Neuronal stem cell (in vitro differentiated cells): ENCODE measurements at places on chromosomes 2 and 18.

GRCh38 chr2:124572934-124573634 lies 548.0 kb downstream of the CNTNAP5 start:
- no peak for DNase-seq

- no peak for DNase-seq
Observed at GRCh38 chr18:77106331-77106730, 26.3 kb downstream of the MBP start.

DNA sequence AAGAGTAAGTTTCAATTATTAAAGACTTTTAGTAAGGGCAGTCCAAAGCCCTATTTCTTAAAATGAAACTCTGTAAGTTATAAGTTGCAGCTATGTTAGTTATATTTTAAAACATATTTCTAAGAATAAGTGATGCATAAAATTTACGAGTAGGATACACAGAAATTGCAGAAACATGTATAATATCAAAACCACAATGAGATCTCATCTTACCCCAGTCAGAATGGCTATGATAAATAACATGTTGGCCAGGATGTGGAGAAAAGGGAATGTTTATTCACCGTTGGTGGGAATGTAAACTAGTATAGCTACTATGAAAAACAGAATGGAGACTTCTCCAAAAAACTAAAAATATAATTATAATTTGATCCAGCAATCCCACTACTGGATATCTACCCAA lies 201.2 kb downstream of the CBLN2 start:
- DNase-seq = no peak

- no peak for DNase-seq
Observed at GRCh38 chr18:22186484-22186971, 17.1 kb downstream of the GATA6 start.

- no peak for DNase-seq
Observed at GRCh38 chr2:12861344-12861930, 144.7 kb downstream of the TRIB2 start.

GRCh38 chr18:8461544-8461943 lies 147.7 kb upstream of the RAB12 start:
- no peak for DNase-seq

DNA sequence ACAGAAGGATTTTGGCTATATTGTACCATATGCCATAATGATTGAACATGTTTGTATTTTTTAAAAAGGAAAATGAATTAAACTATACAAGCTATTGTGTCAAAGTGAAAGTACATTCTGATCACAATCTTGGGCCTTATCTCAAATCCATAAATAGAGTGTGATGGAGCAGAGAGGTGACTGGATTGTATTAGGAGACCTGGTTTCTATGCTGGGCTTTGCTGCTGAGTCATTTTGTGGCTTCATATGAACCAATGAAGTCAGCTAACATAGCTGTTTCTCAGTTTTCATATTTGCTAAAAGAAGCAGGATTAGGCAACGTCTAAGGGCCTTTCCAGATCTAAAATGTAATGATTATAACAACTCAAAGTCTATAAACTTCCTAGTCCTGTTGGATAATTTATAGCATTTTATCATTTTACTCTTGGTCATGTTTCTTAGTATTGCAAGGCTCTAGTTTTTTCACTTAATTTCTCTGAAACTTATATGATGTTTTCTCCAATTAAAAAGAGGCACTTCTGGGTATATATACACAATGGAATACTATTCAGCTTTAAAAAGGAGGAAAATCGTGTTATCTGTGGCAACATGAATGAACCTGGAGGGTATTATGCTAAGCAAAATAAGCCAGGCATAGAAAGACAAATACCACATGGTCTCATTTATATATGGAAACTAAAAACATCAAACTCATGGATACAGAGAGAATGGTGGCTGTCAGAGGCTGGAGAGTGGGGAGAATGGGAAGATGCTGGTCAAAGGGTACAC lies 112.3 kb downstream of the MEP1B start:
- DNase-seq = no peak

- DNase-seq = no peak
Observed at GRCh38 chr2:150261691-150262090, 225.8 kb downstream of the RND3 start.

DNA sequence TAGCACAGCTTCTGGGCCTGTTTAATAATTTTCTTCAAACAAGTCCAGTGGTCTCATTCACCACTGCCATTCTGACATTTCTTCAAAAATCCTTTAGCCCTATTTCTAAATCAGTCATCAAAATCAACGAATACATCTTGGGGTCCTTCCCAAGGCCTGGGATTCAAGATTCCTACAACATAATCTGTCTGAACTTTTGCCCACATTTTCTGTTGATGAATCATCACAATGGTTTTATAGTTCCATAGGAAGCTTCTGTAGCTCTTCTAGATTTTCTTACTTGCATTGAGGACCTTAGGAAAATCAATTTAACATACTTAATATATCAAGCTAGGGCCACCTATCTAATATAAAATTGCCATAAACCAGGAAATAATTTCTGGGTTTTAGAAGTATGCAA lies 811.8 kb upstream of the ACVR2A start:
- no peak for DNase-seq

DNA sequence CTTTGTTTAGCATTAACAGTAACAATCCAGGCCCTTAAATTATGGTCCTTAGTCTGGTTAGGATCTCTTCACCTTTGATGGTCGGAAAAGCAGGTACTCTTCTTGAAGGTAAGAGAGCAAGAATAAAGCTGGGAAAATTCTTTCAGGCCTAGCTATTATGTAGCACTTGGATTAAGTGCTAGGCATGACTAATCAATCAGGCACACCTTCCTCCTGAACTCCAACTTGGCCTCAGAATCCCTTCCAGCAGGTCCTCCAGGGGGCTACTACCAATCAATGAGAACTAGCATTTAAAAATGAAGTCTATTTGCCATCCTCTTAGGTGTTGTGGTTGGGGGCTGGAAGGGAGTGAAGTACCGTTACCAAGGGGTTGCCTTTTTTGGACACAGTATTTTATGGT lies 3.7 kb downstream of the SMYD1 start:
- DNase-seq = no peak

DNA sequence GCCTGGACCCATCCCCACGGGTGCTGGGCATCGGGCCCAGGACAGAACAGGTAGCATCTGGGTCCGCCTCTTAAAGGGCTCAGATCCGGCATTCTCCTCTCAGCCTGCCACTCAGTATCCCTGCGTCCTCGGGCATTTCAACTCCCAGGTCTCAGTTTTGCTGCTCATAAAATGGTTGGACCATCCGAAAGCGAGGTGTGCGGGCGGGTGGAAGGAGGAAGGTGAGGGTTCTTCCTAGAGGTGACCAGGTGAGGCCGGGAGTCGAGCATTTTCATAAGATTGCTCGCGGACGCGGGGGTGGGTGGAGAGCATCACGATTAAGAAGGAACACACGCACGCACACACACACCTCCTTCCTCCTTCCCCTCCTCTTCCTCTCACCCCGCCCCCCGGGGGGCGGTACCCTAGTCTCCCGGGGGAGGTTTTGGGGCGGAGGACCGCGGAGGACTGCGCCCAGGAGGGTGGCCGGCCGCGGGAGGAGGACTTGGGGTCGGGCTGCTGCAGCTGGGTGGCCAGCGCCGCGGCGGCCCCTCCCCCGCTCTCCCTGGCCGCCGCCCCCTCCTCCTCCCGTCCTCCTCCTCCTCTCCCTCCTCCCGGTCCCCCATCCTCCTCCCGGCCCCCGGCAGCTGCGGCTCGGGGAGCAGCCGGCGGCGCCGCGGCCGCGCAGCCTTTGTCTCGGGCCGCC lies 97.9 kb upstream of the GPR45 start:
- peak; percentile 53 for DNase-seq

- no peak for DNase-seq
Observed at GRCh38 chr18:42113529-42114191, 158.6 kb downstream of the PIK3C3 start.

DNA sequence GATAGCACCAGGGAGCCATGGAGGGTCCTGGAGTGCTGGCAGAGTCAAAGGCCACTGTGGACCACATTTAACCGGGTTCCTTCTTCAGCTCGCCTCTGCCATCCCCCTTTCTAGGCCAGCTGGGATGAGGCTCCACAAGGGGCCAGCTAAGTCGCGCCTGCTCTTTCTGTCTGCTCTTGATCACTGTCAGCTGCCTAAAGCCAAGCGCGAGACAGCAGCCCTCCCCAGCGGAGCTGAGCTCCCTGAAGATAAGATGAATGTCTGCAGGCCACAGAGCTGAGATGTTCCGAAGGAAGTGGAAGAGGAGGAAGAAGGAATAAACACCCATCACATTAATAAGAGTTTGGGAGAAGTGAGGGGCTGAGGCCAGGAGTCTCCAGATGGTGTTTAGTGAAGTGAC lies 99.6 kb downstream of the CELF4 start:
- no peak for DNase-seq

DNA sequence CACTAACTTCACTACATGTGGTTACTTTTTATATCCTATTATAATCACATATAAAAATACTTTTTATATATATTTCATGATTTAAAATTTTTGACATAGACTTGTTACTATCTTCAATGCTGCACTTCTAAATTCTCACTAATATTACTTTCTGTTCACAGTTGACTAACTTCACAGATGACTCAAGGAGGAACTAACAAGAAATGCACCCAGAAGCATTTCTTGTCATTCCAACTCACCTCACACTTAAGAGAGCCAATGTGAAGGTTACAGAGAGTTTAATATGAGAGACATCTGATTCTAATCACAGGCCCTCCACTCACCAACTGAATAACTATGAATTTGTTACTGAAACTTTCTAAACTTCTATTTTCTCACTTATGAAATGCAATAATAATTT lies 399.8 kb upstream of the SLC8A1 start:
- DNase-seq = no peak

DNA sequence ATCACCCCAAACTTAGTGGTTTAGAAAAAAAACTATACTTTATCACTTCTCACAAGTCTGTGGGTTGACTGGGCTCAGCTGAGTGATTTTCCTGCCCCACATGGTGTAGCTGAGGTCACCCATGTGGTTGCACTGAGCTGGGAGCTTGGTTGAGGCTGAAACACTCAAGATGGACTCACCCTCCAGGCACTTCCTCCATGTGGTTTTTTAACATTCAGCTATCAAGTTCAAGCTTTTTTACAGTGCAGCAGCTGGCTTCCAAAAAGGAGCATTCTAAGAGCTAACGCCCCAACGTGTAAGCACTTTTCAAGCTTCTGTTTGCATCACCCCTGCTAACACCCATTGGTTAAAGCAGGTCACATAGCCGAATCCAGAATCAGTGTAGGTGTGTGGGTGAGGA lies 105.9 kb upstream of the CREB1 start:
- DNase-seq = no peak

DNA sequence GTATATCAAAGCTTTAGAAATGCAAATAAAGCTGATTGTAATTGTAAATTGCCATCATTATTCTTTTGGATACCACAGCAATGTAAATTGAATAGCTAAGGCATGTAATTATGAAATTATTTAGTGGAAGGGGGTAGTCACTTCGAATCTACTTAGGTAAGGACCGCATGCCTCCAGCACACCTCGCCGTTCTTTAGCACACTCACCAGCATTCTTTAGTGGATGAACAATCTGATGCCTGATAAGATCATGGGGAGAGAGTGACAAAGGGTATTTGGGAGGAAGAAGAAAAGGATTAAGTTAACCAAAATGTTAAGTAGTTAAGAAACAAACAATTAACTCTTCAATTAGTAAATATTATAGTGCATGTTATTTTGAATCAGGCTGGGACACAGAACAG lies 46.4 kb upstream of the DSC1 start:
- no peak for DNase-seq

DNA sequence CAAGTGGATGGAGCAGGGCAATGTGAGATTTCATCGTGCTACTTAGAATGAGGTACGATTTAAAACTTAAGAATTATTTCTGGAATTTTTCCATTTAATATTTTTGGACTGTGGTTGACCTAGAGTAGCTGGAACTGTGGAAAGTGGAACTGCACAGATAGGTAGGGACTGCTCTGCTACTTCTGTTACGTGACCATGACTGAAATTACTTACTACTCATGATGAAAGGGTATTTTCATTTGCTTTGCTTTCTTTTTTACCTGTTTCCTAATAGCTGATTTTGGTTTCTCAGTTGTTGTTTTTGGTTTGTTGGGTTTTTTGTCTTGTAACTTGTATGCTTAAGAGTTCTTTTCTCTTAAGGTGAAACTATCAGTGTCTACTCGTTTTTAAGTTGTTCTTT lies 11.4 kb downstream of the UBE2E3 start:
- DNase-seq = no peak

DNA sequence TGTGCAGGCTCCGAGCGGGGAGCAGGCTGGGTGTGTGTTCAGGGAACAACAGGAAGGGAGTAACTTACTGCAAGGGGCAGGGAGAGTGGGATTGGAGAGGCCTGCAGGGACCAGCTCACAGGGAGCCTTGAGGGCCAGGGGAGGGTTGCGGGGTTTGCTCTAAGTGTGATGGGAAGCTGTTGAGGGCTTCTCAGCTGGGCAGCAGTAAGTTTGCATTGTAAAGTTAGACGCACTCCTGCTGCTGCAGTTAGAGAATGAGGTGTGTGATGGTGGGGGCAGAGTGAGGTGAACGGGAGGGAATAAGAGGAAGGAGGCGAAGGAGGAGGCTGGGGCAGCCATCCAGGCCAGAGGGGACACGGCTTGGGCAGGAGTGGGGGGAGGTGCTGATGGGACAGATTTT lies 53.4 kb downstream of the BOLA3 start:
- DNase-seq = no peak

- DNase-seq = no peak
Observed at GRCh38 chr2:104825124-104825865, 28.6 kb upstream of the POU3F3 start.

DNA sequence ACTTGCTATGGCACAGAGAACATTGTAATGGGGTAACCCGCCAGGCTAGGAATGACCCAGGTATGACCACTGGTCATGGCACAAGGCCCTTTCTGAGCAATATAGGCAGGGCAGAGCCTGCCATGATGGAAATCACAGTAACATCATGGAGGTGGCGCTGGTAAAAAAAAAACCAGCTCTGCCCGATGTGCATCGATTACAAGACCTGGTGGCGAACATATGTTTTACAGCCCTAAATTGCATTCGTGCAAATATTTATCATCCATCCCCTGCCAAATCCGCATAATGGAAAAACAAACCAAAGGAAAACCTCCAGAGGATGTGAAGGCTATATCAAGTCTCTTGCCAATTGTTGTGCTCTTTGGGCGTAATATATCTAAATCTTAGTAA lies 60.6 kb downstream of the SEMA4F start:
- DNase-seq = no peak

DNA sequence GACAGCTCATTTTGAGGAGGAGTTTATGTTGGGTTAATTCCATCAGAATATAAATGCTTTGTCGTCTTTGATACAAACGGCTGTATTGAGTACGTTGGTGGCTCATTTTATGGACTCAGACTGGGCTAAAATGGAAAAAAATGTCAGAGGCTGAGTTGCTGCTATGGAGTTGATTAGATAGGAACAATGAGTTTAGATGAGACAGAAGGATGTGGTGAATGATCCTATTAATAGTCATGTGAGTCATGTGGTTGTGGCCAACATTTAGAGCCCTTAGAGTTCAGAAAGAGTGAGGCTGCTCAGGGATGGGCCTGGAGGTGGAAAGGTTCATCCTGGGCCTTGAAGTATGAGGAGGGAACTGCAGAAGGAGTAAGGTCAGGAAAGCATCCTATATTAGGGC lies 434.2 kb downstream of the MEIS1 start:
- DNase-seq = no peak
